ENCODE measurements at places on chromosomes 13 and 19.
A peak's percentile ranks its signal among the peaks of the same experiment; 100 is the strongest.

DNA sequence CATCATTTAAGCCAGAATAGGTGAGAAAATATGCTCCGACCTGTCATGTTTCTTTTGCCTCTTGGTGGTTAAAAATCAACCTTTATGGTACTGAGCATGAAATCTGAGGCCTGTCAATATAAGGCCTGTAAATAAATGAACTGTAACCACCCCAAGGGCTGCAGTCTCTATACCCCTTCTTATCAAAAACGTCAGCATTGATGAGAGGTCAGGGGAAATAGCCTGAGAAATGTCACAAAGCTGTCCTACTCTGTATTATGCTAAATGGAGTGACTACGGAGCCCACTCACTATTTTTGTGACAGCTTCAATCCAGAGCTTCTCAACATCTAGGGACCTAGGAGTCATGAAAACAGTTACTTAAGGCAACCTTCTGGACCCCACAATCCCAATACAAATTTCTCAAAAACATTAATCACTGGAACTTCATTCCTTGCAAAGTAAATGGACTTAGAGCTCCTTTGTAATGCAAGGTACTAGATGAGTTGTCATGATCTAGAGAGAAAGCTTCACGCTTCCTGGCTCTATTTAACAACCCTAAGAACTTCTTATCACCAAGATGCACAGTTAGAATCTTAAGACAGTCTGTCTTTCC is 2.7 kb upstream of the RAP2A start:
- no peak for DNase-seq

DNA sequence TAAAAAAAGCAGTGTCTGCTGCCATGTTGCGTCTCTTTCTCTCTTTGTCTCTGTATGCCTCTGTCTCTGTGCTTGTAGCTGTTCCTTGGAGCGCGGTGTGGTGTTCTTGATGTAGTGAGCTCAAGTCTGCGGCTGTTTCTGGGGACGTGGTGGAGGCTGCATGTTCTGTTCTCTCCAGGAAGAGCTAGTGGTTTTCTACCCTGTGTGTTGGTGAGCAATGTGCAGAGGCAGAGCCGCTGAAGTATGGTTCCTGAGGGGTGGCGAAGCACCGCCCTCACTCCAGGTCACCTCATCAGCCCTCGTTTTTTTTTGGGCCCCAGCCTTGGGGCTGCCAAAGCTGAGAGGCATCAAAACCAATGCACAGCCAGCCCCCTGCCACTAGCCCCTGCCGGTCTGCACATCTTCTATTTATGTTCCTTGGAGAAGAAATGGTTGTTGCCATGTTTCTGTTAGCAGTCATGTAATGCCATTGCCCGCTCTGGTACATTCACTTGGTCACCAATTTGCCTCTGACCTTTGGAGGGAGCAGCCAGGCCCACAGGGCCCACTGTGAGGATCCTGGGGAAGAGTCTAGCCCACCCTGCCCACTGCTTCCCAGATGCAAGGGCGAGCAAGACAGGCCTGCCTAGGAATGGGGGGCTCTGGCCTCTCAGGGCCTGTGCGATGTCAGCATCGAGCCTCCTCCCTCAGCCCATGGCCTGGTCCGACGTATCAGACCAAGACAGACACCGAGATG is 7.2 kb downstream of the HNRNPL start:
- peak; percentile 70 for DNase-seq

DNA sequence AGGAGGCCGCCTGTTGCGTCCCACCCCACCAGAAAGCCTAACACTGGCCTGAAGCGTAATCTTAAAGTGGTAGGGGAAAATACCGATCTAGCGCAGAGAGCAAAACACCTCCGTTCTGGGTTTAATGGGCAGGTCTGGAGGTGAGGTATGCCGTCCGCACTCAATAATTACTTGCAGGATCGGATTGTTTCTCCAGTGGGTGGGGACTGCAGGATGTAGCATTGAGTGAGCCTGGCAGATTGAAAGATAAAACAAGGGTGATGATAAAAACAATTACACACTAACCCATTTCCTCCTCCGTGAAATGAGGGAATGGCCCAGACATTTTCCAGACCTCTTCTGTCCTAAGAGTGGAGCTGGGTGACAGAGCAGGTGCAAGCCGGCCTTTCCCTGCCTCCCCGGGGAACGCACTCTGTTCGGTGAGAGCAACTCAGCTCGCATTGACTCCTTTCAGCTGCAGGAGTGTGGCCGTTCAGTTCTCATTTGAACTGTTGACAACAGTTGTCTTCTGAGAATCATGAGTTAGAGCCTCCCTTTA is 110.2 kb upstream of the DOCK9 start:
- DNase-seq = peak; percentile 14

DNA sequence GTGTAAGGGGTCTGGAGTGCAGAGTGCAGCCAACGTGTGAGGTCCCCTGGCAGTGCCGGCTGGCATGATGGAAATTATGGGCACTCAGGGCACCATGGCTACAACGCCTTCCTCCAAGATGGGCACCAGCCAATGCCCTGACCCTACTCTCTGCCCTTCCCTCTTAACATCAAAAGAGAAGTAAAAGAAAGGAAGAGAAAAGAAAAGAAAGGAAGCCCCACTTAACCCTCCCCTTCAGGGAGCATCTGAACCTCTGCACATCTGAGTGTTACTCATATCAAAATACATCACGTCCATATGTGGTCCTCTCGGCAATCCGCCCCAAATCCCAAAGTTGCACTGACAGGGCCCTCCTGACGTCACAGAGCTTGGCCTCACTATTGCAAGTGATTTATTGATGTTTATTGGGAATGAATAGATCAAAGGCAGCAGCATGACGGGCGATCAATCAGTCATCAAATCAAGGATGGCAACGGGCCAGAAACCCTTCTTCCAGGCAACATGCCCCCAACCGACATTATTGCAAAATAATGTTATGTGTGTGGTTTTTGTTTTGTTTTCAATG is 1.3 kb downstream of the TSHZ3 start:
- DNase-seq = no peak

GRCh38 chr13:93180356-93180969 is 46.1 kb upstream of the GPC6 start:
- DNase-seq = no peak

DNA sequence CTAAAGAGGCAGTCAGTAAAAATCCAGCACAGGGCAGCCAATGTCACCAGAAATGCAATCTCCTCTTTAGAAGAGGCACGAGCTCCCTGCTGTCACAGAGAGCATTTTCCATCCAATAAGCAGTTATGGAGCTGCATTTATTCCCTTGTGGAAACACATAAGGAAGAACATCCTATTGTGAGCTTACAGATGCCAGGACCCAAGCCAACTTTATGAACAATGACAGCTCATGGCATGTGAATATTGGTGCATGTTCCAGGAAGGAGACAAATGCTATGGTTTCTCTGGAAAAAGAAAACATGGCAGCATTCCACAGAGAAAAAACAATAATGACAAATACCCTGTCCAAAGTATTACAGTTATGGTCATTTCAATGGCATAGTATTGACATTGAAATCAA is 955.6 kb downstream of the UQCRFS1 start:
- DNase-seq = no peak

DNA sequence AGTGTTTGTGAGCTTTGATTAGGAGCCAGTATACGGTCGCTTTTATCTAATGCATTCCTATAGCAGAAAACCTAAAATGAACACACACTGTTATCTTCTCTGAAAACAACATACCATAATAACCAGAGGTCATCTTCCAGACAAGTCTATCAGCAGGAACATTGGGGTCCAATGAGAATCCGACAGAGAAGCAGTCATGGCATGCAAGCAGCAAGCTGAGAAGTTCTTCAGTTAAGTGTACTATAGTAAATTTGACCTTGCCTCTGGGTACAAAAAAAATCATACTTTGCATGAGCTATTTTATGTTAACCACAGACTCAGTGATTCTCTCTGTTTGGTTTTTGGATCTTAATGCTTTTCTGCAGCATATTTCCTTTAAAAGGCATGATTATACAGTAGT is 1505.1 kb downstream of the PCDH9 start:
- no peak for DNase-seq

DNA sequence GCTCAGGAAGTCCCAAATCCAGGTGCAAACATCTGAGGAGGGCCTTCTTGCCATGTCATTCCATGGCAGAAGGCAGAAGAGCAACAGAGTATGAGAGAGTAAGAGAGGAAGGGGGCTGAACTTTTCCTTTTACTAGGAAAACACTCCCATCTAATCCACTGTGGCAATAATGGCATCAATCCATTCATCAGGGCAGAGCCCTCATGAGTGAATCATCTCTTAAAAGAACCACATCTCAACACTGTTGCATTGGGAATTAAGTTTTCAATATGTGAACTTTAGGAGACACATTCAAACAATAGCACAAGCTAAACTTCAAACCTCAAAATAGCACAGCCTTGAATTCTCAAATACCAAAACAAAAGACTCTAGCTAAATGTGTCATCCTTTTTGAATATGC is 264.5 kb downstream of the KCTD12 start:
- DNase-seq = no peak

DNA sequence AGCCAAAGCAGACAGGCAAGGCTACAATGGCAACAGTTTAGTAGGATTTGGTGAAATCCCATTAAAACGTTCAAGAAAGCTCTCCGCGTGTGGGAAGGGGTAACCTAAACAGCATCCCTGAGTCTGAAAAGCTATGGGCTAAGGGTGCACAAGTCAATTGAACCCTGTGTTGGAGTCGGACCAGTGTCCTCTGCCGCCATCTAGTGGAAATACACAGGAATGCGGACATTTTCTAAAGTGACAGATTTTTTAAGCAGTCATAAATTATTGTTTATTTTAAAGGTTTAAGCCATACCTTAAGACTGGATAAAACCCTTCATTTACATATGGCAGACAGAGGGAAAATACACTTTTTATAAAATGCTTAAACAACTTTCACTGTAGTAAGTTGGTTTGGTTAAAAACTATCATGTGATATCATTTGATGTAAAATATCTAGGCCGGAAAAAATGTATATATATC is 26.5 kb upstream of the LSM14A start:
- peak; percentile 37 for DNase-seq

GRCh38 chr19:19021115-19021514 is 12.2 kb downstream of the SUGP2 start:
- DNase-seq = no peak

GRCh38 chr19:48842789-48843162 is 6.5 kb upstream of the HSD17B14 start:
- peak; percentile 37 for DNase-seq

DNA sequence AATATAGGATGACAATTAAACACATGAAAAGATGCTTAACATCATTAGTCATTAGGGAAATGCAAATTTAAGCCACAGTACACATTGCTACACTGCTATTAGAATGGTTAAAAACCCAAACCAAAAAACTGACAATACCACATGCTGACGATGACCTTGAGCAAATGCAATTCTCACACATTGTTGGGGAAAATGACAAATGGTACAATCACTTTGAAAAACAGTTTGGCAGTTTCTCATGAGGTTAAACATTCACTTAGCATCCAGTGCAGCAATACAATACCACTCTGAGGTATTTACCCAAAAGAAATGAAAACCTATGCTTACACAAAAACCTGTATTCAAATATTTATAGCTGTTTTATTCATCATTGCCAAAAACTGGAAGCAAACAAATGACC is 11.3 kb downstream of the FLT3 start:
- DNase-seq = no peak
